ENCODE measurements at places on chromosomes 3 and 15.
A peak's percentile ranks its signal among the peaks of the same experiment; 100 is the strongest.

DNA sequence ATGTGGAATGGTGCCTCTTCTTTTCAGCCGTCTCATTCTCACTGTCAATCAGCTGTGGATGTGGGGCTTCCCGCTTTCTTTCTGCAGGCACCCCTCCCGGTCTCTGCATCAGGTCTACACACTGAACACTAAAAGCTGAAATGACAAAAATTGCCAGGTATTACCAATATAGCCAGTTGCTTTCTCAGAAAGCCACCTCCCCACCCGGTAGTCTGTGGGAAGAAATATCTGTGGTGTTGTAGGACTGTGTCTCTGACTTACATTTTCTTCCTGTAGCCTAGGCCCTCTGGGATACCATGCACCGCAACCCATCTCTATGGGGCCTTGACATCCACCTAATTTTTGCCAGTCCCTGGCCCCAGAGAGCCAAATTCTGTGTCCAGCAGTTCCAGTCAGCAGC lies 19.2 kb upstream of the EPHB1 start:
- no peak for DNase-seq

GRCh38 chr3:22659651-22660475 lies 543.3 kb upstream of the UBE2E2 start:
- DNase-seq, result no peak

GRCh38 chr3:78139166-78139565 lies 1099.3 kb downstream of the ROBO2 start:
- DNase-seq, result no peak

- no peak for DNase-seq
Observed at GRCh38 chr15:91488452-91488851, 365.1 kb upstream of the SLCO3A1 start.

DNA sequence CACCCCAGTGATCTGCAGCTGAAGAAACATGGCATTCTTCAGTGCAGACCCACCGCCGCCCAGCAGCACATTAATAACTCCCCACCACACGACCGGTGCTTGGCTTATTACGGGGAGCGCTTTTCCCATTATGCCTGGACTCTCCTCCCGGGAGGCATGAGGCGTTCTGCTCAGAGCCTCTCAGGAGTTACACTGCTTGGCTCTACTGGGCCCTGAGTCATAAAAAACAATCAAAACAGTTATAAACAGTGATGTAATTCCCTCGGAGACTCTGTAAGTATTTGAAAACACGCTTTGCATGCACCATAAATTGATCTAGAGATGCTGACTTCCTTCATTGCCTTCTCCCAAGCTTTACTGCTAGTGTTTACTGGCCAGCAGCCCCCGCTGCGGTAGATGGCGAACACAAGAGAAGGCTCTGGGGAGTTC lies 77.1 kb upstream of the SNRPA1 start:
- DNase-seq, result no peak

GRCh38 chr3:73378207-73378606 lies 246.5 kb downstream of the PDZRN3 start:
- DNase-seq, result no peak

- DNase-seq, result no peak
Observed at GRCh38 chr3:25177041-25177440, 251.0 kb upstream of the RARB start.

DNA sequence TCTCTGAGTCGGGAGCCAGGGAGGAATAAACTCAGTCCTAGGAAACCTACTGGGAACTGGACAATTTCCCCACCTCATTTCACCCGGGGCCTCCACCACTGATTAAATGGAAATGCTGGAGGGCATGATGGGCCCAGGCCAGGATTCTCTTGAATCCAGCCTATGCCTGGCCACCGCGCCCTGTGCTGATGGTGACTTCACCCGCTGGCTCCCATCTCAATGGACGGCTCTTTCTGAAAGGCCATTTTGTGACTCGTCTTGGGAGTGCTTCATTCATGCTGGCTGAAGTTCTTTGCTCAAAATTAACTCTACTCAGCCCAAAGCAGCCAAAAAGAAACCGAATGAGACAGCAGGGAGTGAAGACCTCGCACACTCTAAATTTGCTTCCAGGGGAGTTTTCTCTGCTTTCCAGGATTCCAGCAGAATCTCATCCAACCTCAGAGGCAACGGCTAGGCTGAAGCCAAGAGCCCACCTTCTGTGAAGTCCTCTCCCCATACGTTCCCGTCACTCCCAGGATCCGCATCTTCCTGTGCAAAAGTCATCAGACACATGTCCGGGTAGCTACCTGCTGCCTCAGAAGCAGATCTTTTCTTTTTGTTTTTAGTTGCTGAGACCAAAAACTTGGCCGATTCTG lies 266.0 kb upstream of the ICE2 start:
- DNase-seq, result peak; percentile 83

DNA sequence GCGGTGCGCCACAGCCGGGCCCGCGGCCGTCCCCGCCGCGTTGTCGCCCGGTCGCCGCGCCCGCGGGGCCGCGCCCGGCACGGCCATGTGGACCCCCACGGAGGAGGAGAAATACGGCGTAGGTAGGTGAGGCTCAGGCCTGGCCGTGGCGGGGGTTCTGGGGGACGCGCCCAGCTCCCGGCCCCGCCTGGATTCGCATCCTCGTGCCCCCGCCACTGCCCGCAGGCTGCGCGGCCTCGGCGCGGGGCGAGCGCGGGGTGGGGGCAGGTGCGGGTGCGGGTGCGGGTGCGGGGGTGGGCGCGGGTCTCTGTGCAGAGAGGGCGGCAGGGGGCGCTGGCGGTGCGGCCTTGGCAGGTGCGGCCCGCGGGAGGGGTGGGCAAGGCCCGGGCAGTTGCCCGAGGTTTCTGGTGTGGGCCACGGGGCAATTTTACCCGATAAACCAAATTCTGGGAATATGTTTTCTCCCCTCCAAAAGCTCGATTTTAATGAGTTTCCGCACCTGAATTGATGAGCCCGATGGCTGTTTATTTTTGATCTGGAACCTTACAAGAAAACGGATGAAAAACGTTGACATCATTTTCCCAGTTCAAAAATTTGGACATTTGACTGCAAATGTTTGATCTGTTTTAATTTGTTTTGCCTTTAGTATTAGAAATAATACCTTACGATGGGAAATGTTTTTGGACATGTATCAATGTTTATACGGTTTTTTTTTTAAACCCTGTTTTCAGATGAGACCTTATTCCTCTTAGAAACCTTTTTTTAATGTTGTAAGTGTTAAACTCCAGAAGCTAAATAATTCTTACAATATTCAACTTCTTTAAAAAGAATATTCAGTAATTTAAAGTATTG lies 678 bp downstream of the DOCK3 start:
- peak; percentile 75 for DNase-seq
